ENCODE measurements at places on chromosomes 11 and 22.

GRCh38 chr11:44763121-44763820, 36.5 kb downstream of the TSPAN18 start:
- peak; percentile 64 for DNase-seq

- DNase-seq: no peak
These were observed 87.6 kb downstream of the ST3GAL4 start for GRCh38 chr11:126443120-126443519.

GRCh38 chr22:19827341-19828034, 27.2 kb downstream of the GNB1L start:
- DNase-seq: no peak

DNA sequence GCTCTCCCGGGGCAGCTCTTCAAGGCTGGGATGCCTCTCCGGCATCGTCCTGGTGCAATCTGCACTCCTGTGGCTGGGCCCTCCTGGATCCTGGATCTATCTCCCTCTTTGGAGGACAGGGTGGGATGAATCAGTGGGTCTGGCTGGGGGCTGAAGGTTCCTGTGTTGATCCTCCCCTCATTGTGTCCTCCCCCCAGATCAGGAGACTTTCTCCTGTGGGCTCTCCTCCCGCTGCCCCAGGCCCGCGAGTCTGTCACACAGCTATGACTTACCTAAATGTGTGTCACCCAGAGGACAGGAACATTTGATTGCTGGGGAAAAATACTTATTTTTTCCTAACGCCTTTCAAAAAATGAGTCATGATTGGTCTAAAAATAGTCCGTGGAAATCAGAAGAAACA, 106.8 kb upstream of the NECTIN1 start:
- no peak for DNase-seq

GRCh38 chr22:18968011-18968749, 32.1 kb upstream of the PRODH start:
- peak; percentile 51 for DNase-seq

DNA sequence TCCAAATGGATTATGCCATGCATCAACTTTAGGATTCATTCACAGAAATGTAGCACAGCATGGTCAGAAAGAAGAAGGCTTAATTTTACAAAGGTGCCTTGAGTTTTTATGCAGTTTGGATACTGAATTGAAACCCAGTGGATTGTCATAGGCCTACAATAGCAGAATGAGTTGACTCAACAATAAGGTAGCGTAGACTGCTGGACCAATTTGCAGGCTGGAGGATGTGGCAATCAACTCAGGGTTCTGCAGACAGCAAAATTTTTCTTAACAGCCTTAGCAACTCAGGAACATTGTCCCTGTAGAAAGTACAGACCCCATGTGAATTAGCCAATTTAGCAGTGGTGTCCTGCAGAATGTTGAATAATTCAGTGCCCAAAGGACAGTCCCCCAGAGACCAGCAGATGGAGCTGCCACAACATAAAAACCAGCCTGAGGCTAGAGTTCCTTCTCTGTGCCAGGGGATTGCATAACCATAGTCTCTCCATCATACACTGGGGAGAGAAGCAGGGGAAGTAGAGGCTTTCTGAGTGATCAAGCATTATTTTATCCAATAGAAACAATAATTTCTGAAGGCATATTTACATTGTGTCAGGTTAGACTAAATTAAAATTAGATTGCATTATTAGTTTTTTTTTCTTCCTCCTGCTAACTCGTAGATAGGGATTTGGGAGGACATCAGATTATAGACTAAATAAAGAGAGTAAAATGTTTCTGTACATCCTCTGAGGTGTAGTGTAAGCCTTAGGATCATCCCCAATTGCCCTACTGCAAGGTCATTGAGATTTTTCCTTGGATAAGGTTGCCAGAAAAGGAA, 20.3 kb upstream of the MRPL17 start:
- peak; percentile 88 for DNase-seq

GRCh38 chr11:21405422-21405821, 736.0 kb downstream of the NELL1 start:
- no peak for DNase-seq

DNA sequence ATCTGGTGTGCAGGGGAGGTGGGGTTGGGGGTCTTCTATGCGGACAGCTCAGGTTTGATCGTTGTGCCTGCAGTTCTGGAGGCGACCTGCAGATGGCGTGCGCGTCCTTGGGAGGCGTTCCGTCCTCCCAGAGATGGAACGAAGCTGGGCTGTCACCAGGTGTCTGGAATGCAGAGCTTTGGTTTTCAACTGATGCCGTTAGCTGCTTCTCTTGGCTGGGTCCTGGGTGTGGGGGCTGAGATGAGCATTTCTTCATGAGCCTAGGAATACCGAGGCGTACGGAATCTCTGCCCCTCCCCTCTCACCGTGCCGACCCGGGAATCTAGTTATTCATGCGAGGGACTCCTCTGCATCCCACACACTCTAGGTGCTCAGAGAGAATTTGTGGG, 98.6 kb downstream of the CEP164 start:
- peak; percentile 65 for DNase-seq

- no peak for DNase-seq
These were observed 9.4 kb downstream of the SIDT2 start for GRCh38 chr11:117187799-117188481.

DNA sequence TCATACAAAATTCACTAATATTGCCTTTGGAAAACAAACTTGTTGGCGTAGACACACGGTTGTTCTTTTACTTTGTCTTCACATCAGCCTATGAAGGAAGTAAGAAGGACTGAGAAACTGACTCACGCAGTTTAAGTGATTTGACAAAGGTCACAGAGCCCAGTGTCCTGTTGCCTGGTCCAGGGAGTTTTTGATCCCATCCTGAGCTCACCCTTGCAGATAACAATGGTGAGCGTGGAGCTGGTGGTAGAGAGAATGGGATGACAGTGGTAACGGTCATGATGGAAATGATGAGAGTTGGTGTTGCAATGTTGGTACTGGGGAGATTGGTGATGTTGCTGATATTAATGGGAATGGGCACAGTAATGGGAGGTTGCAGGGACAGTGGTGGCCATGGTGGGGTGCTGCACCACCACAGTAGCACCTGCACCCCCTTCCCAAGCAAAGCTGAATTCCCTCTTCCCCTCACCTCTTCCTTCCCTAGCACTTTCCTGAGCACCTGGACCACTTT, 22.0 kb downstream of the CREB3L1 start:
- peak; percentile 66 for DNase-seq

DNA sequence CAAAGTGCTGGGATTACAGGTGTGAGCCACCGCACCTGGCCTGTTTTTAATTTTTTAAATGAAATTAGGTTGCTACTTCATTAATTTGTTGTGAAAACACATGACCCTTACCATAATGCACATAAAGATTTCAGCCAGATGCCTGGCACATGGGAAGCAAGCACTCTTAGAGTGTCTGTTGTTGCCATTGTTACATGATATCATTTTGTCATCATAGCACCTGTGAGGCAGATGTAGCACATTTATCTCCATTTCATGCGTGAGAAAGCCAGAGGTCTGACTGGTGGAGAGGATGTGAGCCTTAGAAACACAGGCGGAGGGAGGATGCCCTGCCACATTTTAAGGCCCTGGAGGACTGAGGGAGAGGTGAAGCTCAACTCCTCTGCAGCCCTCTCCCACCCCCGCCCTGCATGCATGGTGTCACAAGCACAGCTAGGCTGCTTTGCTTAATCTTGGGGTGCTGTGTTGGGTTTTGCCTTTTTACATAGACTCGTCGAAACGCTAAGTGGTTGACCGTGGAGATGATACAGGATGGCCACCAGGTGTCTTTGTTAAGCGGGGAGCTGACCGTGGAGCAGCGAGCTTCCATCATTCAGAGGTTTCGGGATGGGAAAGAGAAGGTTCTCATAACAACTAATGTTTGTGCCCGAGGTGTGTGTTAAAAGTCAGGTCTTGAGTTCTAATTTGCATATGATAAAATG, 14.0 kb downstream of the DDX25 start:
- peak; percentile 20 for DNase-seq

DNA sequence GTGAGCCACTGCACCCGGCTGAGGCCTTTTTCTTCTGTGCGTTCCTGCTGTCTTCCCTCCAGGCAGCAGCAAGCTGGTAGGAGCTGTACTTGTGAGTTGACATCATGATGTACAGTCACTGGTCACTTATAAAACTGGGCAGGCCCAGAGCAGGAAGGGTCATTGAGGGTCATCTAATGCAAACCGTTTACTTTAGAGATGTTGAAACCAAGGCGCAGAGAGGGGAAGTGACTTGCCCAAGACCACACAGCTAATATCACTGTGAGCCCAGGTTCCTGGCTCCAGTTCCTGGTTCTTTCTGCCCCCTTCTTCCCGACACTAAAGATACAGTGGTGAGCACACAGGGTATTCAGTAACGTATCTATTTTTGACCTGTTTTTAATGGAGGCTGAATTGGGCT, 27.3 kb downstream of the PTPRJ start:
- no peak for DNase-seq

Measured in GM23248 (cell line).